ENCODE measurements at places on chromosomes 5 and 9. TPM values are rescaled to one million over a fixed set of nuclear protein-coding genes. Genes with fewer than 3 reads are reported as not detected.
A peak's percentile ranks its signal among the peaks of the same experiment; 100 is the strongest.

Gene STK10
- 15.4 TPM for polyA plus RNA-seq

Gene CSF2
- not detected for polyA plus RNA-seq

Gene NPR3
- 16.4 TPM for polyA plus RNA-seq

- DNase-seq = no peak
Measured at GRCh38 chr9:23117616-23118015, 671.0 kb downstream of the DMRTA1 start.

DNA sequence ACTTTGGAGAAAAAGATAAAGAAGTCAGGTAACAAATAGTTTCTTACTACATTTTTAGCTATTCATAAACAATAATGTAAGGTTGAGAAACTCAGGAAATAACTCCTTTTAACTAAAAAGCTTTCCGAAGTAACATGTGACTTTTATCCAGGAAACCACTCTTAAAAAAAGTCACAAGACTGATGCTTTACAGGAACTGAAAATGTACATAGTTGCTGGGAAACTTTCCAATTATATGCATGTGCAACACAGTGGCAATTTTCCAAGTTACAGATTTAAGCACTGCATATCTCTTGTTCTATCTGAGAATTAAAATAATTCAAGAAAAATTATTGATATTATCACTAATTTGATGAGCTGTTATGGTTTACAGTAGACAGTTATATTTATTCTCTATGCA, 105.2 kb downstream of the CDH10 start:
- DNase-seq = peak; percentile 39

DNA sequence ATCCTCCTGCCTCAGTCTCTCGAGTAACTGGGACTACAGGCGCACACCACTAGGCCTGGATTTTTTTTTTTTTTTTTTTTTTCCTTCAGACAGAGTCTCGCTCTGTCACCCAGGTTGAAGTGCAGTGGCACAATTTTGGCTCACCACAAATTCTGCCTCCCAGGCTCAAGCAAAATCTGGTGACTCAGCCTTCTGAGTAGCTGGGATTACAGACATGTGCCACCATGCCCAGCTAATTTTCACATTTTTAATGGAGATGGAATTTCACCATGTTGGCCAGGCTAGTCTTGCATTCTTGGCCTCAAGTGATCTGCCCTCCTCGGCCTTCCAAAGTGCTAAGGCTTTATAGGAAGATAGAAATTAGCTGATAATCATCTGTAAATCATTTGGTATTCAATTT, 43.9 kb downstream of the NSA2 start:
- no peak for DNase-seq

DNA sequence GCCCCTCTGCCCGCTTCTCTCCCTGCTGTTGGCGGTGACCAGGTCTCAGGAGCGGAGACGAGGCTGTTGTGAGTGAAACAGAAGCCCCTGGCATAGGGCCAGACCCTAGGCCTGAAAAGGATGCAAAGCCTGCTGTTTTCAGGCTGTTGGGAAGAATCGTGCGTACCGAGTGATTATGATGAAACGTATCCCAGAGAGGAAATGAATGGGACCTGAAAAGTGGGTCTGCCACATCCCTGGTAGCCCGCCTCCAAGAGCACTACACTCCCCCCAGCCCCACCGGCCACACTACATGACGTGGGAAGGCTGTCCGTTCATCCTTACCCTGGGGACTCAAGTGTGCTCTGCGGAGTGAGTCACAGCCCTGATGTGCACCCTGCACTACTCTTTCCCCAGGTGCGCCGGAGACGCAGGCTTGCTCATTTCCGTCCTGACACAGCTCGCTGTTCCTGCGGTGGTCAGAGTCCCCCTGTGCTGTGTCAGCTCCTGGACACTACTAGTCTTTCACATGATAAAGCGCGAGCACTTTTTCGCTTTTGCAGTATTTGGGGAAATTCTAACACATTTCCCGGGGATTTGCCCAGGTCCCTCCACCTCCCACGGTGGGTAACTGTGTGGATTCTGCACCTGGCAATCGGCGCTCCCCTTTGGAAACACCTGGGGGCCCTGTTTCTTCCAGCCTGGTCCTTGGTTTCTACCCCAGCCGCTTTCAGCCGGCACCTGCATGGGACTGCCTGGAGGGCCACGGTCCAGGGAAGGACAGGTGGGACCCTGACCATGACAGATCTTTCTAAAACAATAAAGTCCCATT, 91.5 kb downstream of the ANKRD33B start:
- no peak for DNase-seq

DNA sequence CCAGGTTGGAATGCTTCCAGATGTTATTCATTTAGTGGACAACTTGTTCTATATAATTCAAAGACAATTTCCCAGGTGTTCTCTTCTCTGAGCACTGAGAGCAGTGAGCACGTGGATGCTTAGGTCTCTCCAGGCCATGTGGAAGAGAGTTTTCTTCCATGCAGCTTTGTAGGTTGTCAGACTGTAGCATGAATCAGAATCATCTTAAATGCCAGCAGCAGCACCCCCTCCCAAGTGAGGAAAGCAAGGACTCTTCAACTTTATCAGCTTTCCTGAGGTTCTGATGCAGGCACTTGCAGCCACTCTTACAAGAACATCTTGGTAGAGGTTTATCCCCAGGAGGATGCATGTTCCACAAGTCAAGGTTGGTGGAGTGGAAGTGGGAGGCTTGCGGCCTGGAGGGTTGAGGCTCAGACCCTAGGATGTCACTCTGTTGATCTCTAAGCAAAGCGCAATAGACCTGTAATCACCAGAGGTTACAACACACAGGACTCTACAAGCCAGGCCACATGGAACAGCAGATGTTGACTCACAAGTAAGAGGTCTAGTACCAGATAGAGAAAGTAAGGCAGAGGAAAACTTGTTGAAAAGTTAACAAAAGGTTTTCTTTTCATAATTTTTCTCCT, 47.7 kb downstream of the UGCG start:
- no peak for DNase-seq

DNA sequence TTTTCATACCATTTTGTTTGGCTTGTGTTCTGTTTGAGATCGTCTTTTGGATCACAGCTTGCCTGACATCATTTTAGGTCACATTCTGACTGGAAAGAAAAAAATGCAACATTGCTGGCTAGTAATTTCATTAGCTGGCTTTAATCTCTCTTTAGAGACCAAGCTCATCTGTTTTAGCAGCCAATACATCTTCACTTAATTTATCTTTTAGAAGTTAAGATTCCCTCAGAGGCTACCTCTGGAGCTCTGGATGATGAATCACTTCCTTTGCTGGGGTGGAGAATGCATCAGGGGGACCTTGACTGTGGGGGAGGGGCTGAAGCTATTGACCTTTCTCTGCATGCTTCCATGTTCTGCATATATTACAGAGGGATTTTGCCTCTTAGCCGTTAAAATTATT, 181.5 kb upstream of the OTULINL start:
- no peak for DNase-seq

DNA sequence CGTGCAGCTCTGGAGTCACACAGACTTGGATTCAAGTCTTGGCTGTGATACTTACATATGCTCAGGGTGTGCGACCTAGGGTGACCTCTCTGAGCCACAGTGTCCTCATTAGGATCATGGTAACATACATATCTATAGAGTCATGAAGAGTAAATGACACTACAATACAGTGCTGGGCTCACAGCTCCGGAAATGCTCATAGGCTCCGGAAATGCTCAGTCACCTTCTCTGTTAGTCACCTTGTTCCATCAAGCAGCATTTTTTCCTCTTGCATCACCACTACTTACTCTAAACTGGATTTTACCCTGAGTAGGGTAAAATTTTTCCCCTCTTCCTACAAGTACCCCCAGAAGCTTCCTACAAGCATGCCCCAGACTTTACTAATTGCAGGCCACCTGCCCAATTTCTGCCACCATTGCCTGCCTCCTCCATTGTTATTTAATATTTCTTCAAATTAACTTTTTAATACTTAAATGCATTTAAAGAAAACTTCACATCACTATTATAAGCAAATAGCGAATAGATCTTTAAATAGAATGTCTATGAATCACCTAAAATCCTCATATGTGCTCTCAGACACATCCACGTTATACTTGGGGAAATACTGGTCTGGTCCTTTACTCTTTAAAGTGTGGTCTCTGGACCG, 147.6 kb upstream of the SPRY4 start:
- no peak for DNase-seq

- no peak for DNase-seq
Measured at GRCh38 chr9:70121818-70122436, 78.3 kb downstream of the MAMDC2 start.
